ENCODE measurements at places on chromosomes 12 and 14. TPM values are rescaled to one million over a fixed set of nuclear protein-coding genes. Genes with fewer than 3 reads are reported as not detected.

SLC25A21 gene
- total RNA-seq, result under 0.01 TPM

SLC8A3 gene
- total RNA-seq, result not detected

ATP2A2 gene
- total RNA-seq, result 502 TPM

TAS2R42 gene
- total RNA-seq, result not detected

IGFBP6 gene
- 162 TPM for total RNA-seq

TMTC2 gene
- total RNA-seq, result 20.5 TPM

TCTN2 gene
- total RNA-seq, result 27.7 TPM

GPD1 gene
- total RNA-seq, result under 0.01 TPM

NINJ2 gene
- total RNA-seq, result not detected

SLCO1A2 gene
- total RNA-seq, result not detected

NUMB gene
- total RNA-seq, result 49.3 TPM

PPFIA2 gene
- 2.7 TPM for total RNA-seq

Data from hair follicle dermal papilla cell (primary cell).